ENCODE measurements at places on chromosomes 13 and 19.
A peak's percentile ranks its signal among the peaks of the same experiment; 100 is the strongest.

GRCh38 chr13:80668452-80668851 lies 327.5 kb upstream of the SPRY2 start:
- no peak for DNase-seq

- DNase-seq, result no peak
Measured at GRCh38 chr13:25840261-25840660, 211.6 kb downstream of the SHISA2 start.

DNA sequence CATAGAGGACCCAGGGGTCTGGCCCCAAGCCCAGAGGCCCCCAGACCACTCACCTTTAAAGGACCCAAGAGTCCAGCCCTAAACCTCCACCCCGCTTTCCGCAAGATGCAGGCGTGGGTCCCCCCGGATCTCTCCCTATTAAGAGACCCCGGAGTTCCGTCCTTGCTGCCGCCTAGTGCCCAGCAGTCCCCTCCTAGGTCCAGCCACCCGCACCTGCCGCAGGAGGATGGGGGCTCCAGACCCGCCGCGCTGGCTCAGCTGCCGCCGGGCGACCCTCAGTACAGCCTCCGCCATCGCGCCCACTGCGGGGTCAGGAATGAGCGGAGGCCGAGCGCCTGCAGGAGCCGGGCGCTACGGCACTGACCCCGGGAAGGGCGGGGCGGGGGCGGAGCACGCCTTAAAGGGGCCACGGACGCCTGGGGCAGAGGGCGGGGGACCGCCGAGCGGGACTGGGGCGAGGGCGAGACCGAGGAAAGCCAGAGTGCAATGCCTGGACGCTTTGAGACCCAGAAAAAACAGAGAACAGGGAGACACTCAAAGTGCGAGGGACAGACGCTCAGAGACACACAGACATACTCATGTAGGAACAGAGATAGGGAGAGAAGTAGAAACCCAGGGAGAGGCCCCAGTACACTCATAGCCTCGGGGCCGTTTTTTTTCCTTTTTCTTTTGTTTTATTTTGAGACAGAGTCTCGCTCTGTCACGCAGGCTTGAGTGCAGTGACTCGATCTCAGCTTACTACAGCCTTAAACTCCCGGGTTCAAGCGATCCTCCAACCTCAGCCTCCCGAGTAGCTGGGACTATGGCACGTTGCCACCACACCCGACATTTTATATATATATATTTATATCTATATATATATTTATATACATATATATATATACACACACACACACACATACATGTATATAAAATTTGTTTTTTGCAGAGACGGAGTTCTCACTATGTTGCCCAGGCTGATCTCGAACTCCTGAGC lies at the start of gene ETHE1:
Gene ETHE1, minus strand, starts transcription at position 318 of the 976 bp plus-strand sequence. Its CDS starts 24 bp downstream, at position 294.
- DNase-seq, result peak; percentile 85

DNA sequence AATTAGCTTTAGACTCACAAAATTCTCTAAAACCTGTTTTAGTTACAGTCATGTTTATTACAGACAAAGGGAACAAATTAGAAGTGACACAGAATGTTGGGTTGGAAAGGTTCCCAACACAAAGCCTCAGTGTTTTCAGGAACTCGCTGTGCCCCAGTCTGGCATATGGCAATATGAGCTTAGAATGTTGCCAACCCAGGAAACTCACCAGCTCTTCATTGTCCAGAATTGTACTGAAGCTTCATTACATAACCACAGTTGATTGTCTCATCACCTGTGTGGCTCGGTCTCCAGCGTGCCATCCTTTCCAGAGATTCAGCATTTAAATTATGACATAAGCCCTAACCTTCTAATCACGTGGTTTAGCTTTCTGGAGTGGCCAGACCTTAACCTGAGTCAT lies 19.1 kb downstream of the ZNF264 start:
- no peak for DNase-seq

DNA sequence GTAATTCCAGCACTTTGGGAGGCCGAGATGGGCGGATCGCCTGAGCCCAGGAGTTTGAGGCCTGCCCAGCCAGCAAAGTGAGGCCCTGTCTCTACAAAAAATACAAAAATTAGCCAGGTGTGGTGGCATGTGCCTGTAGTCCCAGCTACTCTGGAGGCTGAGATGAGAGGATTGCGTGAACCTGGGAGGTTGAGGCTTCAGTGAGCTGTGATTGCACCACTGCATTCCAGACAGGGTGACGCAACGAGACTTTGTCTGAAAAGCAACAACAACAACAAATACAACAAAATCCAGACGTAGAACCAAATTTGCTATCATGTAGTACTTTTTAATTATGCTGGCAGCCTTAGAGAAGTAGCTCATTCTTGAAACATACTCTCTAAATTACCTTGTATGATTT lies 277.1 kb downstream of the KLF5 start:
- DNase-seq, result no peak

DNA sequence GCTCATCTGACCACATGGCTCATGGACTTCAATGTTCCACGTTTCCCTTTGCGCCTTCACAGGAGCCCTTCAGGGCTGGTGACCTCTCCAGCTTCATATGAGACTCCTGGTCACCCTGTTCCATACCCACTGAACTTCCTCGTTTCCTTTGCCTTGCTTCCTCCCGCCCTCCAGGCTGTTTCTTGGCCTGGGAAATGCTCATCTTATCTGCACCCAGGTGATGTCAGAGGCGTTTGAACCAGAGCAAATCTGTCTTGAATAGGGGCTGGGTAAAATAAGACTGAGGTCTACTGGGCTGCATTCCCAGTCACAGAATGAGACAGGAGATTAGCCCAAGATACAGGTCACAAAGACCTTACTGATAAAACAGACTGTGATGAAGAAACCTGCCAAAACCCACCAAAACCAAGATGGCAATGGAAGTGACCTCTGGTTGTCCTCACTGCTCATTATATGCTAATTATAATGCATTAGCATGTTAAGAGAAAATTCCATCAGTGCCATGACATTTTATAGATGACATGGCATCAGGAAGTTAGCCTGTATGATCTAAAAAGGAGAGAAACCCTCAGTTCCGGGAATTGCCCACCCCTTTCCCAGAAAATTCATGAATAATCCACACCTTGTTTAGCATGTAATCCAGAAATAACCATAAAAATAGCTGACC lies 102.7 kb downstream of the DCLK1 start:
- DNase-seq, result no peak

Data from adrenal gland (tissue), 19 donors.